ENCODE measurements at places on chromosomes 6 and 20.

- no peak for DNase-seq
Measured at GRCh38 chr6:133106934-133107333, 134.2 kb upstream of the EYA4 start.

DNA sequence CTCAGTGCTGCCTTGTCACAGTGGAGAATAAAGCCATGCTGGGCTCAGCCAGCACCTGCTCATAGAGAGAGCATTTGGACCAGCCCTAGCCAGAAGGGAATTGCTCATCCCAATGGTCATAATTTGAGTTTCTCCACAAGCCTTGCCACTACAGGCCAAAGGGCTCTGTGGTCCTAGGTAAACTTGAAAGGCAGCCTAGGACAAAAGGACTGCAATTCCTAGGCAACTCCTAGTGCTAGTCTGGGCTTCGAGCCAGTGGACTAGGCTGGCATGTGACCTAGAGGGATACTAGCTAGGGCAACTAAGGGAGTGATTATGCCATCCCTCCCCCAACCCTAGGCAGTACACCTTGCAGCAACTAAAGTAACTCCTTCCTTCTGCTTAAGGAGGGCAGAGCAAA is 516.2 kb downstream of the BCKDHB start:
- DNase-seq, result no peak

DNA sequence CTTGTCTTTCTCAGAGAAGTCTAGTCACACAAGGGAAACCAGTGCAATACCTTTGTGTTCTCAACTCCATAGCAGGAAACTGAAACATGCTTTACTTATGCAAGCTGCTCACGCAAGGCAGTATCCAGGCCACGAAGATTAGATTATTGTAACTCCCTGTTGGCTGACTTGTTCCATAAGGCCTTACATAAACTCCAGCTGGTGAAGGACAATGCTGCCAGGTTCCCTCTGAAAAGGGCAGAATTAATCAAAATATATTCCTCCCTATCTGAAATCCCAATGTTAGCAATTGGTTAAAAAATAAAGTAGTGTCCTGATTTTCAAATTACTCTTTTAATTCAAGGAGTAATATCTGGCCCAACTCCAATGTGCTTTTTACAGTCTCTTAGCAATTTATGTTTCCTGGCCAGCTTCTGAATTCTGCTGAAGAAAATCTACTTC is 966.6 kb downstream of the HACE1 start:
- DNase-seq, result no peak

- no peak for DNase-seq
Measured at GRCh38 chr20:44228465-44229258, 18.1 kb upstream of the OSER1 start.

- DNase-seq, result no peak
Measured at GRCh38 chr6:149137594-149137993, 179.9 kb upstream of the TAB2 start.

- no peak for DNase-seq
Measured at GRCh38 chr6:164109770-164110140, 695.2 kb downstream of the QKI start.

- no peak for DNase-seq
Measured at GRCh38 chr6:101003075-101003474, 121.9 kb upstream of the ASCC3 start.

DNA sequence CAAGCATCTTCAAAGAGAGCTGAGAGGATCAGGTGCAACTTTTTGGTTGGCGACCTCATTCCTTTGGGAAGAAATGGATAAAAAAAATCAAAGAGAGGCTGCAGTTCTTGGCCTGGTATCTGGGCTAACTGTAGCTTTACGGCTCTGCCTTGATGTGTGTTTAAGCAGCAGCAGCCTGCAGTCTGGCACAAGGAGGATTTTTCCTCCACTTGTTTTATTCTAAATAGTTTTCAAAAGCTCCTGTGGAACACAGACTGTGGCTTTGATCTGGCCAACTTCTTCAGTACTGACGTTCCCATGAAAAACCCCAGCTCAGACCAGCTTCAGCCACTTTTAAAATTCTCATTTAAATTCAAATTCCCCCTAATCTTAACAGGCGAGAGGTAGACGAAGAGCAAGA is 137.3 kb downstream of the HDGFL1 start:
- DNase-seq, result no peak

DNA sequence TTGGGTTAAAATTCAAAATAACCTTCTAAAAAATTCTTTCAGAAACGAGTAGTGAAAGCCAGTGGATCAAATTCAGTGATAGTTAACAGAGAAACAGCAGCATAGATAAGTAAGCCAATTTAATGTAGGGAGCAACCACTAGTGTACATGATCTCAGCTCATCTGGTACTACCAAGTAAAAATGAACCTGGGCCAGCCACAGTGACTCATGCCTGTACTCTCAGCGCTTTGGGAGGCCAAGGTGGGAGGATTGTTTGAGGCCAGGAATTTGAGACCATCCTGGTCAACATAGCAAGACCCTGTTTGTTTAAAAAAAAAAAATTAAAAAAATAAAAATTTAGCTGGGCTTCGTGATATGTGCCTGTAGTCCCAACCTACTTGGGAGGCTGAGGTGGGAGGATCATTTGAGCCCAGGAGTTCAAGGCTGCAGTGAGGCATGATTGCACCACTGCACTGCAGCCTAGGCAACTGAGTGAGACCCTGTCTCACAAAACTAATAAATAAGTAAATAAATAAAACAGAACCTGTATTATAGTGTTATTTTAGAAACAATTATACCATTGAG is 32.4 kb downstream of the CBFA2T2 start:
- DNase-seq, result no peak

GRCh38 chr20:8155812-8156211 is 23.7 kb downstream of the PLCB1 start:
- DNase-seq, result no peak

DNA sequence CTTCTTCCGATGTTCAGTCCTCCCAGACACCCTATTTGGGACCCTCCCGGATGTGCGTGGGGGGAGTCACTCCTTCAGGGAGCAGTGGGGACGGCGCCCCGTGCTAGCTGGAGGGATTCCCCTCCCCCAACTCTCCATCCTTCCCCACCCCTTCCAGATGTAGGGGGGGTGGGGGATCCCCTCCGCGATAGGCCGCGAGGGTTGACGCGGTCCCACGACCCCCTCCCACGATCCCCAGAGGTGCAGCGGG is 548 bp downstream of the GNL1 start:
- DNase-seq, result no peak

DNA sequence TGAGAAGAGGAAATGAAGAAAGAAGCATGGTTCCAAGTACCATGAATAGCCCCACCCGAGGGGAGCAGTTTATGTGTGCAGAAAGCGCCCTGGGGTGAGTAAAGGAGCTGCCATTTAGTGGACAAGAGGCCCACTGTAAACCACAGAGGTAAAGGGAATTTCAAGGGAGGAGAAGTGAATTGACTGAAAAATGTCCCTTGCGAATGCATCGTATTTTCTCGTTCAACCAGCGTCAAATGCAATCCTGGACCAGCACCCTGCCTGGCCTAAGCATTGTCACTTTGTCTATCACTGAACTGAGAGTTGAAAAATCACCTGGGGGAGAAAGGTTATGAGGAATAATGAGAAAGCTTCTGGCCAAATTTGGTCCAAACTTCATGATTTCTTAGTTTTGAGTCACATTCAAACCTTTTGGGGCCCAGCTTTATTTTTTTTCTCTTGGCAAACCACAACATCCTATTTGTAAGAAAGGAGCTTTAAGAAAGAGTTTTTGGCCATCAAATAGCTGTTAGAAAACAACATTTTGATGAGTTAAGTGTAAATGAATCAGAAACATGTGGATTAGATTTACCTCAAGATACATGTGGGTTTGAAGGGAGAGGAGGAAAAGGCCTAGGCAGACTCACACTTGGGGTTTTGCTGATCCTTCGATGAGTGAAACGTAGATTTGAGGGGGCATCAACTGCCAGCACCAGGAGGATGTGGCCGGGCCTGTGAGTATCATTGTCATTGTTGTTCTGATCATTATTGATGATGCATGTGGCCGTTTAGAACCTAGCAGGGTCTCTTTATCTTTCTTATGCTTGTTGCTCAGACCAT is 214.0 kb downstream of the CLIC5 start:
- DNase-seq, result no peak

DNA sequence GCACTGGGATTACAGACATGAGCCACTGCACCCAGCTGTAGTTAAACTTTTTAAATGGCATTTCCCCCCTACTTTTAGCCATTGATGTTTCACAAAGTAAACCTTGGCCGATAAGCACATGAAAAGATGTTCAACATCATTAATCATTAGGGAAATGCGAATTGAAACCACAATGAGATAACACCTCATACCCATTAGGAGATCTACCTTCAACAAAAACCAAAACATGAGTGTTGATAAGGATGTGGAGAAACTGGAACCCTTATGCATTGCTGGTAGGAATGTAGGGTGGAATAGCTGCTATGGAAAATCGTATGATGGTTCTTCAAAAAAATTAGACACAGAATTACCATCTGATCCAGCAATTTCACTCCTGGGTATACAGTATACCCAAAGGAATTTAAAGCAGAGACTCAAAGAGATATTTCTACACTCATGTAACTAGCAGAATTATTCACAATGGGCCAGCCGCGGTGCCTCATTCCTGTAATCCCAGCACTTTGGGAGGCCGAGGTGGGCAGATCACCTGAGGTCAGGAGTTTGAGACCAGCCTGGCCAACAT is 286.5 kb upstream of the JARID2 start:
- DNase-seq, result no peak

- no peak for DNase-seq
Measured at GRCh38 chr6:73367761-73368355, 1.8 kb downstream of the OOEP start.

DNA sequence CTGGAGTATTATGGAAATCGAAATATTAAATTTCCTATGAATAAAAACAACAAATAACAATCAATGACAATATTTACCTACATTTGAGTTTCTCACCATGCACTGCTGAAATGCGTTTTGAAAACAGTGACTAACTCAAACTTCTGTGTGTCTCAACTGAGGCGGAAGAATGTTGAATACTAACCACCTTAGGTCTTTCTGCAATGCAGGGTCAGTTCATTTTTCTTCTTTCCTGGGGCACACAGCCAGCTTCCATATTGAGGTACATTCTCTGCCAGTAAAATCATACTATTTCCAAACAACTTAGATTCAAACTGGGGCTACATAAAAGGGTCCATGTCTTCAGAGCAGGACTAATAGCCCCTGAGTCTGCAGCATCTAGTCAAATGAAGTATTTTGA is 310.1 kb downstream of the UTRN start:
- no peak for DNase-seq

DNA sequence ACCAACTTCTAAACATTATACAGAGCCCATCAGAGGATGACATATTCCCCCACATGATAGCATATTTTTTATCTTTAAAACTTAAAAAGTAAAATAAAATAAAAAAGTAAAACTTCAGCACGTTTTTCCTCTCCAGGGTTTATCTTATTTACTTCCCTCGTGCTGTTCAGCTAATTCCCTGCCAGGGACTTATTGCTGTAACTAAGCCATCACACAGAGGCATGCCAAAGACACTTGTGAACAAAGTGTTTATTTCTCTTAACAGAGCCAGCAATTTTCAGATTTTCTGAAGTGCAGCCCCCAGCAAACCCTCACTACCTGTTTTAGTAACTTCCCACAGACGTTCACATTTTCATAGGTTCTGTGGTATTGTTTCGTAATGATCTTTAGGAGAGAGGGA is 293.8 kb downstream of the ZNF217 start:
- no peak for DNase-seq

DNA sequence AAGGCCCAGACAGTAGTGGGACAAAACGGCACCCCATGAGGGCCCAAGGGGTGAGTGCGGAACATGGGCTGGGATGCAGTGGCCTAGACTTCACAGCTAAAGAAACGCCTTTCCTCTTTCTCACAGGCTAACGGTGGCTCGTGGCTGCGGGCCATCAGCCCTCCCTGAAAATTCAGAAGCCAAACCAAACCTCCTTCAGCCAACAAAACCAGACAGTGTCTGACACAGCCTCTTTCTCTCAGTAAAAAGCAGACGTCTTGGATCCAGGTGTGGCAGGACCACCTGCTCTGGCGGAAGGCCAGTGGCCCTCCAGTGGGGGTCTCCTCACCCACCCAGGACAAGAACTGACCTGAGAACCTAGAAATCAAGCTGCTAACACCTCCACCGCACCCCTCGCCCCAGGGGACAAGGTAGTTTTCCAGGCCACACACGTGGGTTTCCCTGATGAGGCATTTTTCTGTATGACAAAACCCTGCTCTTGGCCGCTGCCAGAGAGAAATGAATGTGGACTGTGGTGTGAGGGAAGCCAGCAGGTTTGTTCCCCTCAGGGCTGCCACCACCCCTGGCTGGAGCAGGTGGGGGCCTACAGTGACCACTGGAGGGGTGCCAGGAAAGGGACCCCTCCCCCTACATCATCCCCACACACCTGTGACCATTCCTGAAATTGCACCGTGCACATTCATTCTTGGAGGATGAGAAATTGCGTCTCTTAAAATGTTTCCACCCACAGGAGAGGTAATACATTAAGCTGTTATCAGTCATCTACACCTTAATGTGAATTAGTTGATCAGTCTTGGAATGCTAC is 76.8 kb upstream of the PIM1 start:
- DNase-seq, result no peak

GRCh38 chr6:102485480-102485879 is 1092.0 kb downstream of the GRIK2 start:
- no peak for DNase-seq

- DNase-seq, result no peak
Measured at GRCh38 chr20:48102931-48103660, 317.8 kb upstream of the SULF2 start.

DNA sequence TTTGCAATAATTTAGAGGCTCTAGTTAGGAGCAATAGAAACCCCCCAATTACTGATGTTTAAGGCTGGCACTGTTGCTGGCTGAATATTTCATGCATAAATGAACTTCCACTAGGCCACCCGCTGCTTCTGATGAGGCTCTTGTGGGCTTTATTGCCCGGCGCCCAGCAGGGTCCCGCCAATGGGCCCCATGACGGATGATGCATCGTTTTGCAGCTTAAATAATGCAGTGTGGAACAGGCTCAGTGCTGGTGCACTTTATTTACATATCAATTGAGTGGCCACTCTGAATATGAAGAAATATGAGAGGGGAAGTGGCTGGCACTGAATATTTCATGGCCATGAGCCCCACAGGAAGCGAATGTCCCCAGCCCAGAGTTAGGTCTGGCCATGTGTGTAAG is 155.3 kb upstream of the MAFB start:
- DNase-seq, result no peak

GRCh38 chr6:108521616-108522107 is 39.1 kb upstream of the FOXO3 start:
- DNase-seq, result no peak

DNA sequence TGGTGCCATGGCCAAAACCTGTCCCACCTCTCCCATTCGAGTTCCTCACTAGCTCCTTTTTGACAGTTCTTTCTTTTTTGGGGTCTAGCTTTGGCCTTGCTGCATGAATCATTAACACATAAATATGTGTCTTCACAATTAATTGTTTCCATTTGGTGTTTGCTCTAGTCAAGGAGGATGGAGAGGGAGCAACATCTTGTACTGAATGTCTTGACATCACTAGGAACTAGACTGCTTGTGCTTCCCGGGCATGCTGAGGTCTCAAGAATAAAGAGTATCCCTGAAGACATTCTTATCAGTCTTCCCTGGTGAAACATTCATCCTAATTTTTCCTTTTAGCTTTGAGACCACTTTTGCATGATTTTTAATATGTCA is 77.0 kb upstream of the ESR1 start:
- DNase-seq, result no peak

GRCh38 chr6:160305926-160306713 is 42.1 kb upstream of the SLC22A3 start:
- no peak for DNase-seq

GRCh38 chr6:109055771-109056235 is 38.8 kb downstream of the SESN1 start:
- no peak for DNase-seq
